ENCODE measurements at places on chromosomes 2 and 18. TPM values are rescaled to one million over a fixed set of nuclear protein-coding genes. Genes with fewer than 3 reads are reported as not detected.

ABCA12 gene
- total RNA-seq, result not detected

GRCh38 chr18:23945416-23946079, 69.0 kb upstream of the TTC39C start:
- no peak overlapping the region for H3K27ac ChIP-seq
- DNase-seq, result no peak
- H3K36me3 ChIP-seq, result no peaks in the 10 kb centered on the region
- no peaks in the 10 kb centered on the region for H3K4me1 ChIP-seq
- no peak overlapping the region for H3K4me3 ChIP-seq
- H3K27me3 ChIP-seq, result no peaks in the 10 kb centered on the region

GRCh38 chr2:237143676-237144440, 58.2 kb downstream of the COPS8 start:
- DNase-seq, result no peak
- H3K4me3 ChIP-seq, result no peak overlapping the region
- no peak overlapping the region for H3K27ac ChIP-seq
- H3K27me3 ChIP-seq, result no peaks in the 10 kb centered on the region

GRCh38 chr2:119939915-119940314, 73.0 kb upstream of the EPB41L5 start:
- H3K4me3 ChIP-seq, result no peak overlapping the region
- H3K4me1 ChIP-seq, result no peaks in the 10 kb centered on the region

- H3K36me3 ChIP-seq, result no peaks in the 10 kb centered on the region
- H3K4me1 ChIP-seq, result no peaks in the 10 kb centered on the region
- no peak for DNase-seq
- peaks cover 6% of the 10 kb centered on the region for H3K27me3 ChIP-seq
These were observed 180.3 kb downstream of the TFCP2L1 start for GRCh38 chr2:121104721-121105141.

- H3K27me3 ChIP-seq, result no peaks in the 10 kb centered on the region
- no peak for DNase-seq
- H3K4me1 ChIP-seq, result peaks cover 6% of the 10 kb centered on the region
- H3K36me3 ChIP-seq, result no peaks in the 10 kb centered on the region
- H3K4me3 ChIP-seq, result no peak overlapping the region
These were observed 294.8 kb upstream of the NRP2 start for GRCh38 chr2:205387350-205388055.

DNA sequence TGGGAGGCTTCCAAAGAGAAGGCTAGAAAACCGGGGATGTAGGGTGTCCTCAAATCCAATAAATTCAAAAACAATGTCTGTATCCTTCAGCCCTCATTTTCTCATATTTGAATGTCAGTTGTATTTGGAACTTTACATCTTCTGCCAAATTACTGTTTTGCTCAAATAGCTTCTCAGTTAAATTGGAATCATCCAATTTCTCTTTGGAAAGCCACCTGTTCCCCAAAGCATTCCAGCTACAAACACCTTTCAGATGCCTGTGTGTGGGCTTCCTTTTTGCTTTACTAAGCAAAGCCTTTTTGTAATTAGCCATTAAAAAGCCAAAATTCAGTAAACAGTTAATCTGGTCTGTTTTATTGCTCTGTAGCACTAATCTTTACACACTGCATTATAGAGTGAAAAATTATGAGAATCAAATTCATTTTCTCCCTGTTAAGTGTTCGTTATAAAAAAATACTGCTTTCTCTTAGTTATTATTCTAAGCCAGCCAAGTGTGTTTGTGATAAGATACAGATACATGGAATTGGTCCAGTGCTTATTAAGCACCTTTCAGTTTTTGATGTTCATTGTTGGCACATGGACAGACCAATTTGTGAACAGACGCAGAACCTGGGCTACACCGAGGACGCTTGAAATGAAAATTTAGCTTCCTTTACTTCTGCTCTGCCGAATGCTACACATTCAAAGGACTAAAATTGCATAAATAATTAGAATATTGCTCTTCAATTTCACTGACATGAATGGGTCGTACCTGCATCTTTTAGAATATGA, 151.6 kb downstream of the RTN4 start:
- no peak overlapping the region for H3K4me3 ChIP-seq
- DNase-seq, result no peak
- no peaks in the 10 kb centered on the region for H3K36me3 ChIP-seq

Measured in adrenal gland (tissue), 19 donors.